Activated CD4-positive, alpha-beta T cell treated with anti-CD3 and anti-CD28 coated beads for 4 hours (primary cell): ENCODE measurements at places on chromosomes 2 and 18.

DNA sequence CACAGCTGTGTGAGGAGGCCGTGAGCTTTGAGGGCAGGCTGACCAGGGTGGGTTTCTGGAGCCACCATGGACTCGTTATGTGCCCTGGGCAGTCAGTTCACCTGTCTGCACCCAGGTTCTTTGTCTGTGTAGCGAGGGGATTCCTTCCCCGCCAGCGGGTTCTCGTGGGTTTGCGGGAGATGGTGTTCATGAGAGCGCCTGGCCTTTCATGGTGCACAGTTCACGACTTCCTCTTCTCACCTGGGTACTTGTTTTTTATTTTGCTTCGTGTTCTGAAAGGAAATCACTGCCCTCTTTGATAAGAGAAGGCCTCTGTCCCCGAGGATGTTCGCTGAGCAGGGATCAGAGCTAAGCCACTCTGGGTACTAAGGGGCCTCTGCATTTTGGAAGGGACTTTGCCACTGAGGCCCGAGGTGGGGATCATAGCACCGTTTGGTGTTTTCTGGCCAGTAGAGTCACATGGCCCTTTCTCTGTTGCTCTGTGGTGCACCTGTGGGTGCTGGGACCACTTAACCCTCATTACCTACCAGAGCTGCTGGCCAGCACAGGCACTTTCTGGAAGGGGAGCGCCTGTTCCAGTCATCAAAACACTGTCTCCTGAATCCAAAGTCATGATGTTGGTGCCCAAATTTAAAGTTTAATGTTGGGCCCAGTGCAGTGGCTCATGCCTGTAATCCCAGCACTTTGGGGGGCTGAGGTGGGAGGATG lies 78.5 kb downstream of the LDLRAD4 start:
- DNase-seq, result no peak

DNA sequence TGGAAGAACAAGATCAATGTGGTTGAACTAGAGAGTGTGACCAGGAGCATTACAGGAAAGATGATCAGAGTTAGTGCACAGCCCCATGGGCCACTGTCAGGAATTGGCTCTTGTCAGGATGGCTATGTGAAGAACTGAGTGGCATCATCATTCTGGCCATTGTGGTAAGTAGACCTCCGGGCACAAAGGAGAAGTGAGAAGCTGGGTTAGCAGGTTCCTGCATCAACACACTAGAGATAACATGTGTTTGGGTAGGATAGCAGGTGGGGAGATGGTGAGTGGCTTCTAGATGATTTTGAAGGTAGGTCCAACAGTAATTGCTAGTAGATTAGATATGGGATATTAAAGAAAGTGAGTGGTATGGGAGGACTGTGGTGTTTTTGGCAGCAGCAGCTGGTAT lies 408.2 kb downstream of the TSN start:
- DNase-seq, result no peak

DNA sequence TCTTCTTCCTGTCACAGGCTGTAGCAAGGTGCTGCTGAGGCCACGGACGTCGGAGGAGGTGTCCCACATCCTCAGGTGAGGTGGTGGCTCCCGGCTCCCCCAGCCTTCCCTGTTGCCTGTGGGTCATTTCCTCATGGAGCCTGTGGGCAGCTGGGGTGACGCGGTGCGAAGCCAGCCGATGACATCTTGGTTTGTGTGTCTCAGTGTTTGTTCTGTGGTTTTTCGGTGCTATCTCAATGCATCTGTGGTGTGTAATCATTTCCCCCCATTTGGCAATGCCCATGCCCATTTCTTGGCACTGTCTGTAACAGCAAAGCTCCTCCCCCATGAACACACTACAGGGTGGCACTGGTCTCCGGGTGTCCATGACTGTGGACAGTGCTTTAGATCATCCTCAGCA lies 6.6 kb downstream of the D2HGDH start:
- DNase-seq, result peak; percentile 19

- DNase-seq, result no peak
These were observed 73.6 kb downstream of the DYSF start for GRCh38 chr2:71526975-71527374.

- DNase-seq, result no peak
These were observed 74.2 kb upstream of the L3MBTL4 start for GRCh38 chr18:6488956-6489355.

DNA sequence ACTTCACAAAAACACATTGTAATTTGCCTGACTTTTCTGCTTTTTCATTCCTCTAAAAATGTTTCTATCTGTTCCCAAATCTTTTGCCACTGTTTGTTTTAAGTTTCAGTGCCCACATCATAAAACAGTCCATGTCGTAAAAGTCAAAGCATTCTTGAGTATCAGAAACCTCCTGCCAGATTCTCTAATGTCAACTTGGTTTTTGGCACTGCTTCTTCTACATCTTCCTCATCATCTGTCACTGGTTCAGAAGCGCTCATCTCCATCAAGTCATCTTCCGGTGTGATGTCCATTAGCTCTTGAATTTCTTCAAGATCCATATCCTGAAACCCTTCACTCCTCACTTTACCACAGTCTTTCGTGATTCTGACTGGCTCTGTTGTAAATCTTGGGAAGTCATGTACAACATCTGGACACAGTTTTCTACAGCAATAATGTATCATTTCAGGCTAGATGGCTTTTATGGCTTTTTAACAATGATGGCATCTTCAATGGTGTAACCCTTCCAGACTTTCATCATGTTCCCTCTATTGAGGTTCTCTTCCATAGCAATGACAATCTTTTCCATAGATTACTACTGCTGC lies 19.6 kb downstream of the CUL3 start:
- no peak for DNase-seq

GRCh38 chr2:232385660-232386489 lies 7.3 kb downstream of the ALPP start:
- DNase-seq, result no peak

GRCh38 chr2:11389052-11389420 lies 44.6 kb upstream of the ROCK2 start:
- DNase-seq, result no peak

DNA sequence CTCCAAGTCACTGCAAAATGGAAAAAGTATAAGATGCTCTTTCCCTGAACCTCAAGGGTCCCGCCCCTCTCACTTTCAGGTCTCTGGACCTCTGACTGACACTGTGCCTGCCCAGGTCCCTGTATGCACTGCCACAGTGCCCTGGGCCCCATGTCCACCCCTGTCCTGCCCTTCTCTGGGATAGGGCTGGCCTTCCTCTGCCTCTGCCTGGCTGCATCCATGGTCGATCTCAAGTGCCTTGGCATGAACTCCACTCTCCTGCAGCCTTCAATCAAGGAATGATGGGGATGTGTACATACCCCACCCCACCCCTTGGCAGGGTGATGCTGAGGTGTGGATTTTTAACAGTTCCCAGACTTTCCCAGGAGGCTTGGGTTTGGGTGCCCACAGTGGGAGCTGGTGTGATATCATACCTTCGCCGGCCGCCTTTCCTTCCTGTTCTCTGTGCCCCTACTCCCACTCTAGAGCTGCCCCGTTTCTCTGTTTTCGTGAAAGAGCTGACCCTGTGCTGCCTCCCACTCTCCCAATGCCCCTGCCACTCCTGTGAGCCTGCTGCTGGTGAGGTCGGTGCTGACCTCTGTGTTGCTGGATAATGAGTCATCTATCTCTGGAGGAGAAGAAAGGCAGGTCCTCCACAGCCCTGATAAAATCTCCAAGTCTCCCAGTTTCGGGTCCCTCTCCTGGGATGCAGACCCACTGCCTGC lies 18.9 kb downstream of the PTPN18 start:
- DNase-seq, result no peak
